Activated CD4-positive, alpha-beta T cell treated with anti-CD3 and anti-CD28 coated beads, Interleukin-2, Interleukin-6, amounts not matched to agents 100 ng/mL and 50 ng/mL, durations not matched to agents 16 hours and 8 hours (primary cell): ENCODE measurements at places on chromosomes 1 and 21.

- DNase-seq, result peak; percentile 52
These were observed 433.1 kb downstream of the CAMTA1 start for GRCh38 chr1:7218210-7218832.

DNA sequence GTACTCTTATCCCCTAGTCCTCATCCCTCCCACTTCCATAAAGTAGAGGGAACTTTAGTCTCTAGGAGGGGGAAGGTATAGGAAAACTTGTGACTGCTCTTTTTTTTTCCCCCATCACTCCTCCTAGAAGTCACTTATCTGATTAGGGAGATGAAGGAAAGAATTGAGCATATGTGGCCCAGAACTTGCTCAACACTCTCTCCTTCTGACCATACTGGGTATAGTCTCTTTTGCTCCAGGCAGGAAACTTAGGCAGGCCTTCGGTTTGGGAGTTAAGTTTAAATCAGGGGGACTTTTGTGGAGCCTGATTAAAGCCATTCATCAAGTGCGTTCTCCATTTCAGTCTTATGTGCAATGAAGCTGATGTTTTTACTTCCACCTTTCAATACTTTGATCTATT lies 5.8 kb downstream of the UBE2U start:
- no peak for DNase-seq

DNA sequence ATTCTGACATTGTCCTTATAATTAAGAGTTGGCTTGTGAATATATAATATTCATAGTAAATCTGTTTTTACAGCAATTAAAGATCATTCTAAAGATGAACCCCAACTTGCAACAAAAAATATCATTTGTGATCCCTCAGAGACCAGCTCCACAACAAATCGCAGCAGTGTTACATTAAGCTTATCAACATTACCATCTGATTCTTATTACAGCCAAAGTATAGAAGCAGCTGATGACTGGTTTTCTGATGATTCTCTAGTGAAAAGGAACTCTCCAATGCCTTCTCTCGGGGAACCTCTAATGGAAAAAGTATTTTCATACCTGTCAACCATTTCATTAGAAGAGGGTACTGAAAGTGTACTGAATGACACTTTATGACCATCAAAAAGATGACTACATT lies 45.4 kb downstream of the C1orf185 start:
- no peak for DNase-seq

GRCh38 chr1:66464351-66464750 lies 69.6 kb upstream of the SGIP1 start:
- no peak for DNase-seq
